Right atrium auricular region (tissue), 2 donors: ENCODE measurements at places on chromosomes 13 and 19. TPM values are rescaled to one million over a fixed set of nuclear protein-coding genes. Genes with fewer than 3 reads are reported as not detected.
A peak's percentile ranks its signal among the peaks of the same experiment; 100 is the strongest.

KANK3 gene
- total RNA-seq = 12.8 TPM

C13orf42 gene
- total RNA-seq = not detected

FFAR2 gene
- total RNA-seq = not detected

PRX gene
- 4.8 TPM for total RNA-seq

CLN5 gene
- total RNA-seq = 15.8 TPM

ZNF358 gene
- total RNA-seq = 119 TPM

FLT3 gene
- total RNA-seq = 0.26 TPM

PRR19 gene
- total RNA-seq = not detected

GRCh38 chr13:98576200-98576945 lies 534 bp downstream of the STK24 start:
- H3K4me3 ChIP-seq = peak overlapping the region; percentile 88
- DNase-seq = no peak
- H3K27me3 ChIP-seq = no peaks in the 10 kb centered on the region
- no peaks in the 10 kb centered on the region for H3K36me3 ChIP-seq
- H3K4me1 ChIP-seq = no peaks in the 10 kb centered on the region

DNA sequence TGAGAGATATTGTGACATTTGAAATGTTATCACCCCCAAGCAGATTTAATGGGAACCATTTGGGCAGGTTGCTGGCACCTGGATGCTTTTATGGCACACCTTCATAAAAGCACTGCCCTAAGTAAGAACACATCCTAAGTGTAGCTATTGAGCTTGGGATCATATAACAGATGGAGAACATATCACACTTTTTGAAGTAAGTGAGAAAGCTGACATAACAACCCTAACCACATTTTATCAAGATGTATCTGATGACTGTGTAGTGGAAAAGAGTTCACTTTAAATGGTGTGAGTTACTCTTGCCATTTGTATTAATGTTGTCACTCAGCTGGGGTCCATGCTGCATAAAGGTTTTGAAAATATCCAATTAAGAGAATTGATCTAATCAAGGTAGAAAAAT lies 287.9 kb downstream of the DCLK1 start:
- H3K27me3 ChIP-seq = no peaks in the 10 kb centered on the region
- H3K27ac ChIP-seq = no peak overlapping the region
- no peak for DNase-seq
- peaks cover 8% of the 10 kb centered on the region for H3K4me1 ChIP-seq

- H3K4me3 ChIP-seq = no peak overlapping the region
- H3K27me3 ChIP-seq = no peaks in the 10 kb centered on the region
- H3K27ac ChIP-seq = no peak overlapping the region
- no peaks in the 10 kb centered on the region for H3K4me1 ChIP-seq
- no peaks in the 10 kb centered on the region for H3K36me3 ChIP-seq
Measured at GRCh38 chr13:52896827-52897659, 48.6 kb upstream of the PCDH8 start.

DNA sequence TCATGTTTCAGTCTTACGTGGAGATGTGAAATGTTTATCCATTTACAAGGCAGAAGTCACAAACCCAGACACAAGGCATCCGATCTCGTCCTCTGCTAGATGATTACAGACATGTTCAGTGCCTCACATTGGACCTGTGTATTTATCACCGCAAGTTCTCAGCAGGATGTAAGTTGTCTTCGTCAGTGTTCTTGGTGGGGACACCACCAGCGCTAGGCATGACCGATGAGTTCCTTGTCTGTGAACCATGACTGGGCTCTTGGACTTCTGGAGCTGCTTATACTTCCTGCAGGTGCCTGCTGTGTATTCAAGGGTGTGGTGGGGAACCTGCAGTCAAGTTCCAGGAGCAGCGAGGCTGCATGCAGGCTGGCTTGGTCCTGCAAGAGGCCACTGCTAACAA lies 105.4 kb downstream of the URI1 start:
- no peaks in the 10 kb centered on the region for H3K4me1 ChIP-seq

GRCh38 chr13:22061371-22061805 lies 390.5 kb downstream of the FGF9 start:
- peaks cover 6% of the 10 kb centered on the region for H3K4me1 ChIP-seq
- no peak overlapping the region for H3K4me3 ChIP-seq
- no peak for DNase-seq
- H3K27ac ChIP-seq = no peak overlapping the region
- H3K27me3 ChIP-seq = no peaks in the 10 kb centered on the region
- H3K36me3 ChIP-seq = no peaks in the 10 kb centered on the region

DNA sequence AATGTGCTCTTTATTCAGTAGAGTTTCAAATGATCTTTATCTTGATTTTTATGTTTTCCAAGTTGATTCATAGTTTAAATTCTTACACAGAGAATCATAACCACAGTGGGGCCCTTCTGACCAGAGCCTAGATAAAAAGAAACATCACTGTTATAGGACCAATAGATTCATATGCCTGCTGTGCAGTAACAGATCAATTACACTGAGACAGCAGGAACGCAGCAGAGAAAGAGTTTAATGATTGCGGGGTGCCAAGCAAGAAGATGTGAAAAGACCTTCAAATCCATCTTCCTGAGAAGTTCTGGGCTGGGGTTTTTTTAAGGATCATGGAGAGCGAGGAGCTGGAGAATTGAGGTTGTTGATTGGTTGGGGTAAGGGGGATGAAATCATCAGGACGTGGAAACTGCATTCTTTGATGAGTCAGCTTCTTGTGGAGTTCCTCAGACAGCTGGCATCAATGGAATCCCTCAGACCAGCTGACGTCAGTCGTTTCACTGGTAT lies 346.6 kb downstream of the TBC1D4 start:
- no peaks in the 10 kb centered on the region for H3K4me1 ChIP-seq
- H3K27me3 ChIP-seq = no peaks in the 10 kb centered on the region
- no peak for DNase-seq
- H3K27ac ChIP-seq = no peak overlapping the region

DNA sequence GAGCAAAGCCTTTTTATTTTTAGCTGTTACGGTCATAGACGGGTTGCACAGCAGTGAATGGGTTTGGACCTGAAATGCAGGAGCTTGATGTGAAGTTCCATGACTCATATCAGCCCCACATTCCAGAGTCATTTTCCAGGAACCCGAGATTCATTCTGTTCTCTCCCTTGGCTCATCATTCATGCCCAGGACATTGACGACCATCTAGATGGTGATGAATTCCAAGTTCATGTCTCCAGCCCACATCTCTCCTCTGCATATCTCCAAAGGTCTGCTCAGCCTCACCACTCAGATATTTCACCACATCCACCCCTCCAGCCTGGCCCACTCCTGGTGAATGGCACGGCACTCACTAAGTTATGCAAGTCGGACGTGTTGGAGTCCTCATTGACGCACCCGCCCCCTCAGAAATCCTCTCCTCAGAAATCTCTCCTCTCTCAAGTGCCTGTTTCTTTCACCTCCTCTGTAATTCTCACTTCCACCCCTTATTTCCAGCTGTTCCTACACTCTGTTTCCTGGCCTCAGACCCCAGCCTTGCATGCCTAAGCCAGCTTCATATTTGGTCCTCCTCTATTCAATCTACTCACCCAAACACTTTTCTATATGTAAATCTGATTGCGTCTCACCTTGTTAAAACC lies 83.1 kb downstream of the ALOX5AP start:
- no peaks in the 10 kb centered on the region for H3K4me1 ChIP-seq
- no peak overlapping the region for H3K4me3 ChIP-seq
- no peaks in the 10 kb centered on the region for H3K36me3 ChIP-seq
- DNase-seq = peak; percentile 83
- no peaks in the 10 kb centered on the region for H3K27me3 ChIP-seq

DNA sequence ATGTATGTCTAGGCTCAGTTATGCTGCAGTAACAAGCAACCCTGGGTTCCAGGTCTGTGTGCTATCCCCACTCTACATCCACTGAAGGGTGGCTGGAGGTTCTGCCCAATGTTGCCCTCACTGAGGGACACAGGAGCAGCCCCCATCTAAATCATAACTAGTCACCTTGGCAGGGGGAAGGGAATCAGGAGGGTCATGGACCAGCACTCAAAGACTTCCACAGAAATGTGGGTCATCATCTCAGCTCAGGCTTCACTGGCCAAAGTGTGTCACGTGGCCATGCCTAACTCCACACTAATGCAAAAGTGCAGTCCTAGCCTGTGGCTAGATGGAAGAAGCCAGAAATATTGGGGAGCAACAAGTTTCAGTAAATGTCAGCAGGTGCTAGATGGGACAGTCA lies 137.3 kb upstream of the ZNF507 start:
- H3K27ac ChIP-seq = no peak overlapping the region
- no peaks in the 10 kb centered on the region for H3K4me1 ChIP-seq
- no peaks in the 10 kb centered on the region for H3K36me3 ChIP-seq
- H3K27me3 ChIP-seq = no peaks in the 10 kb centered on the region
- no peak for DNase-seq

DNA sequence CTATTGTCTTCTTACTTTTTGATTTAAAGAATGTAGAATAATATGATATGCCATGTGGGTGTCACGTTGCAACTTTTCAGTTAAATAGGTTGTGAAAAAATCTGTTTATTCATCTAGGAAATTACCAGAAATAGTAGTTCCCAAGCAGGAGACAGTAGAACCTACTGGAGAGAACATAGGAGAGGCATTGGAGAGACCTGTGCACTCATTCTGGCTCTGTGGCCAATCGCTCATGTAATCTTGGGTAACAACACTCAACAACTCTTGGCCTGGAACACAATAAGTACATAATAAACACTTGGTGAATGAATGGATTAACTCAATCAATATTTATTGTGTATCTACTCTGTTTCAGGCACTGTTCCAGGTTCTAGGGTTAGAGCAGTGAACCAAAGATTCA lies 35.3 kb downstream of the EDNRB start:
- H3K4me1 ChIP-seq = no peaks in the 10 kb centered on the region
- no peaks in the 10 kb centered on the region for H3K27me3 ChIP-seq
- H3K4me3 ChIP-seq = no peak overlapping the region
- no peak for DNase-seq

DNA sequence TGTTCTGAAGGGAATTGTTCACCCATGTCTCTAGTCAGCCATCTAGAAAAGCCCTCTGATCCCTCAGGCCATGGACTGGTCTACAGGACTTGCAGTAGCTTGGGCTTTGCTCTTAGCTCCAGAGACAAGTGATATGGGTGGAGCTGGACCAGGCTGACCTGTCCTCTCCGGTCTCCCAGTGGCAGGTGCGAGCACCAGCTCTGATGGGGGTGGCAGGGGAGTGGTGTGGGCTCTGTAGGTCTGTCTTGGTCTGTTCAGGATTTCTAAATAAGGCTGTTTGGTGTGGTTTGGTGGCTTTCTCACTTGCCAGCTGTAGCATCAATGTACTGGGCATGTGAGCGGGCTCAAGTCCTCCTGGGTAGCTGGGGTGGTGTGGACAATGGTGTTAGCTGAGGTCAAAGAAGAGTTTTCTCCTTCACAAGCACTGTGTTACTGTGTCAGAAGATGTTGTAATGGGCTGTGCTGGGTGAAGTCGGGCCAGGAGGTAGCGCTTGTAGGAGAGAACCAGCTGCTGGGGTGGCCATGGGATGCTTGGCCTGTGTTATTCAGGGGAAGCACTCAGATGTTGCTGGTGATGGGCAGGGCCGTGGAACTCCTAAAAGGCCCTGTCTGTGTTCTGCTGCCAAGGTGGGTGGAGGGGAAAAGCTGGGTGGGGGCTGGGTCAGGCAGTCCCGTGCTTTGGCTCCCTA lies 16.9 kb downstream of the GPC6 start:
- H3K4me1 ChIP-seq = peaks cover 7% of the 10 kb centered on the region
- no peaks in the 10 kb centered on the region for H3K27me3 ChIP-seq
- no peak overlapping the region for H3K27ac ChIP-seq
- DNase-seq = no peak
- peak overlapping the region; percentile 38 for H3K4me3 ChIP-seq

DNA sequence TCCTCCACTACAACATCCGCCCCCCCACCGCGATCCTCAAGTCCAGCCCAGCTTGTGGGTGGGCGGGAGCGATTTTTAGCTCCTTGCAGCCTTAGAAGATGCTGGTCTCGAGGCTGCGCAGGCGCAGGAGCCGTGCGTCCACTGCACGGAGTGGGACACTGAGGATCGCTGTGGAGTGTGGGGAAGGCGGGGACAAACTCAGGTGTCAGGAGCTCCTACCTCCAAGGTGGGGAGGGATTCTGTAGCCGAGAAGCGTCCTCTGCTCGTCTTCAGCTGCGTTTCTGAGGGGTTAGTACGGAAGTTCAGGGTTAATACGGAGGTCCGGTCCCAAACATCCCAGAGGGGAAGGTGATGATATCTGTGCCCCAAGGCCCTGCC lies at the start of gene RTBDN:
TSS of gene RTBDN (minus strand) at position 14 of the 378 bp plus-strand sequence. CDS start 4,600 bp downstream, outside the sequence.
- peak within 1 kb of the TSS; percentile 15 for H3K4me3 ChIP-seq
- H3K4me1 ChIP-seq = peaks cover 39% of the 10 kb centered on the region
- DNase-seq = no peak
- no peaks in the 10 kb centered on the region for H3K36me3 ChIP-seq
- no peak within 1 kb of the TSS for H3K27ac ChIP-seq

- peaks cover 11% of the 10 kb centered on the region for H3K36me3 ChIP-seq
- H3K27ac ChIP-seq = peak overlapping the region; percentile 84
- no peak overlapping the region for H3K4me3 ChIP-seq
- H3K27me3 ChIP-seq = no peaks in the 10 kb centered on the region
- peaks cover 82% of the 10 kb centered on the region for H3K4me1 ChIP-seq
Measured at GRCh38 chr19:13092606-13093235, 9.9 kb downstream of the LYL1 start.

GRCh38 chr13:80604098-80604497 lies 263.2 kb upstream of the SPRY2 start:
- no peak overlapping the region for H3K4me3 ChIP-seq
- no peak for DNase-seq
- H3K36me3 ChIP-seq = no peaks in the 10 kb centered on the region

DNA sequence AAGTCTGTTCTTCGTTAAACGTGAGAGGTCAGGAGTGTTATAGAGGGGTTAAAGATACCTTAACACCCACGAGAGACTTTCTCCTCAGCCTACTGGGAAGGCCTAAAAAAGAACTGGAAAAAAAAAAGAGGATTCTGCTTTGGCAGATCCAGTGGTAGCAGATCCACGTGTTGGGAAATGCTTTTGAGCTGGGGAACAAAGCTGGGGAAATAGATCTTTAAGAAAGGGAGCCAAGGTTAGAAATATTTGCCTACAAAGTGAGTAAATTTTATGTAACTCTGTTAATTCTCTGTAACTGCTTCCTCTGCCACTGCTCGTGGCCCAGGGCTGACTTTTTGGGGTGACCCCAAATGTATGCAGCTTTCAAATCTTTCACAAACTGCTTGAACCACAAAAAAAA lies 11.7 kb downstream of the RFX2 start:
- no peak for DNase-seq
- H3K4me1 ChIP-seq = peaks cover 67% of the 10 kb centered on the region
- no peak overlapping the region for H3K4me3 ChIP-seq
- H3K36me3 ChIP-seq = no peaks in the 10 kb centered on the region
- H3K27ac ChIP-seq = peak overlapping the region; percentile 82

DNA sequence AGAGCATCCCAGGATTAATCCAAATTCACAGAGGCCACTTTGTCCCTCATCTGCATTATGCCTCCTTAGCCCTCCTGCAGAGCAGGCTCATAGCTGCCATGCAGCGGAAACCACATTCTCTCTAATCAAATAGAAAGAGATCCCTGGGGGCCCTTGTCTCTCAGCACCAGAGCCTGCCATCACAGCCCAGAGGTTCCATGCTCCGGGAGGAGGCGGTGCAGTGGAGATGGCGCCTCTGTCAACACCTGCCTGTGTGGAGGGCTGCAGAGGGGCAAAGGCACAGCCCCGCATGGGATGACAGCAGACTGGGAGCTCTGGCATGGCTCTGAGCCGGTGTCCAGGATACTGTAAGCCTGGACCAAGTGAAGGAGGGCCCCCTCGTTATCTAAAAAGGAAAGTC lies 111.3 kb downstream of the SLC7A1 start:
- peaks cover 2% of the 10 kb centered on the region for H3K36me3 ChIP-seq
- no peaks in the 10 kb centered on the region for H3K27me3 ChIP-seq
- H3K4me3 ChIP-seq = no peak overlapping the region
- H3K27ac ChIP-seq = no peak overlapping the region
- DNase-seq = no peak

GRCh38 chr13:98143601-98144026 lies 720 bp downstream of the FARP1 start:
- H3K36me3 ChIP-seq = no peaks in the 10 kb centered on the region
- no peaks in the 10 kb centered on the region for H3K27me3 ChIP-seq
- DNase-seq = no peak
- peaks cover 22% of the 10 kb centered on the region for H3K4me1 ChIP-seq
- H3K27ac ChIP-seq = peak overlapping the region; percentile 64
